Natural killer cell treated with Interleukin-12 subunit alpha and Interleukin-12 subunit beta and Interleukin-15 and Interleukin-18, amount 100 ng/mL, for 72 hours (primary cell): ENCODE measurements at places on chromosomes 5 and 9.

DNA sequence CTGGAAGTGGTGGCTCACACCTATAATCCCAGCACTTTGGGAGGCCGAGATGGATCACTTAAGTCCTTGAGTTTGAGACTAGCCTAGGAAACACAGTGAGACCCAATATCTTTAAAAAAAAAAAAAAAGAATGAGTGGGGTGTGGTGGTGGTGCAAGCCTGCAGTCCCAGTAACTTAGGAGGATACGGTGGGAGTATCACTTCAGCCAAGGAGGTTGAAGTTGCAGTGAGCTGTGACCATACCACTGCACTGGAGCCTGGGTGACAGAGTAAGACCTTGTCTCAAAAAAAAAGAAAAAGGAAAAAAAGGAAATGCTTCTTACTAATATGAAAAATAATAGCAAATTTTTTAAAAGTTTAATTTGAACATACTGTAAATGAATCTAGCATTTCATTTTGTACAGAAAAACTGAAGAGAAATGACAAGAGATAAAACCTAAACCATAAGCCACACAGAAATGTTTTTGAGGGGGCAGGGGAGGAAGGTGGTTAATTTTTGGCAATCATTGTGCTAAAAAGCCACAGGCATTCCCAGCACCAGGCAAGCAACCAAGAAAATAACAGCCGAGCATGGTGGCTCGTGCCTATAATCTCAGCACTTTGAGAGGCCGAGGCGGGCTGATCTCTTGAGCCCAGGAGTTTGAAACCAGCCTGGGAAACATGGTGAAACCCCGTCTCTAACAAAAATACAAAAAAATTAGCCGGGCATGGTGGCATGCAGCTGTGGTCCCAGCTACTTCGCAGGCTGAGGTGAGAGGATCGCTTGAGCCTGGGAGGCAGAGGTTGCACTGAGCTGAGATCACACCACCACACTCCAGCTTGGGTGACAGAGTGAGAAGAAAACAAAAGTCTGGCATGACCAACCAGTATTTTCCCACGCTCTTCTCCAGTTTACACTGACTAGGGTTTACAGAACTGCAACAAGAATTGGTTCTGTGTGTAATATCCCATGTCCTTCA is 114.5 kb upstream of the NR5A1 start:
- DNase-seq: peak; percentile 68

GRCh38 chr5:90056911-90057705 is 352.4 kb downstream of the CETN3 start:
- DNase-seq: no peak

GRCh38 chr5:175253597-175253996 is 190.4 kb downstream of the DRD1 start:
- no peak for DNase-seq

- no peak for DNase-seq
These were observed 409.2 kb downstream of the HTR1A start for GRCh38 chr5:63553073-63553472.

DNA sequence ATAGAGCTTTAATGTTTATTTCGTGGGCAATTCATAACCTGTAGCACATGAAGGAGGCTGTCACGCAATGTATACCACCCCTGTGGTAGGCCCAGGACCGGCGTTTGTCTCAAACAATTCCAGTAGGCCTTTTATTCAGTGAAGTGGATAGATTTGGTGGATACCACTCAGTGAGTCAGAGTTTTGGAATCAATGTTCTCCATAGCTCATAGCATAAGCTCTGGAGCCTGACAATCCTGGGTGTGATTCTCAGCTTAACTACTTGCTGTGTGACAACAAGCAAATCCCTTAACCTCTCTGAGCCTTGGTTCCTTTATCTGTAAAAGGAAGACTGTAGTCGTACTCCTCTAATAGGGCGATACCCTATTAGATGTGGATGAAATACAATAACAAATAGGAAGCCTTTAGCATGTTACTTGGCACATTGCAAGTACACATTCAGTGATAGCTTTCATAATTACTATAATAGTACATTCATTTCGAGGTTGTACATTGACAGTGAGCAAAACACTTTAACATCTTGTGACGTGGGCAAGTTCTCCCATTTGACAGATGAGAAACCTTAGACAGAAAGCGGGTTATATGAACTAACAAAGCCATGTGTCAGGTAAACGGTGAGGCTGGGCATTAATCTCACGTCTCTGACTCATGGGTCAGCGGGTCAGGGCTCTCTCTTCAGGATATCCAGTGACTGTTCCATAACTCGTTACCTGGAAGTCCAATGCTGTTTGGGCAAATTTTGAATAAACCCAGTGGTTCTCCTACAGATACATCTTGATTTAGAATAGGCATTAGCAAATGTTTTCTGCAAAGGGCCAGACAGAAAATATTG is 130.8 kb downstream of the C9orf152 start:
- DNase-seq: no peak

GRCh38 chr9:19782005-19782404 is 6.8 kb downstream of the SLC24A2 start:
- DNase-seq: no peak

GRCh38 chr9:86500031-86500430 is 145.8 kb upstream of the TUT7 start:
- DNase-seq: no peak

DNA sequence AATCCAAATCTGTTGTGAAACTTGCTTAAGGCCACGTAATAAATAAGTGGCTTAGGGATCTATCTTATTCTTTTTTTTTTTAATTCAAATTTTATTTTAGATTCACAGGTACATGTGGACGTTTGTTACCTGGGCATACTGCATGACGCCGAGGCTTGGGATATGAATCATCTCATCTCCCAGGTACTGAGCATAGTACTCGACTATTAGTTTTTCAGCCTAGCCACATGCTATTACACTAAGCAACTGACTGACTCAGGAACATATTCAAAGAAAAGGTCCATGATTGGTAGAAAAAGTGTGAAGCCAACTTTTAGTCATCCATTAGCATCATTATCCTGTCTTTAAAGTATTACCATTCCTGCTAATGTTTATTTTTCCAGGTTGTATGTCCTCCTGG is 1103.5 kb upstream of the DMAC1 start:
- no peak for DNase-seq

DNA sequence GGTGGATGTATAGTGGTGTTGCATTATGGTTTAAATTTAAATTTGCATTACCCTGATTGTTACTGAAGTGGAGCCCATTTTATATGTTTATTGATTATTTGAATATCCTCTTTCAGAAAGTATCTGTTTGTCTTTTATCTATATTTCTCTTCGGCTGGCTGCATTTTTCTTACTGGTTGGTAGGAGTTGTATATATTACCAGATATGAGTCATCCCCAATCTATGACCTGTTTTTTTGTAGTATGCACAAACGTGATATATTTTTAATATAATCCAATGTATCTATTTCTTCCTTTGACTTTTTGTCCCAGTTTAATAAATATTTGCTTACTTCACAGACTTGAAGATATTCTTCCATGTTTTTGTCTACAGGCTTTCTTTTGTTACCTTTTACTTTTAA is 29.3 kb upstream of the CAMK4 start:
- no peak for DNase-seq

DNA sequence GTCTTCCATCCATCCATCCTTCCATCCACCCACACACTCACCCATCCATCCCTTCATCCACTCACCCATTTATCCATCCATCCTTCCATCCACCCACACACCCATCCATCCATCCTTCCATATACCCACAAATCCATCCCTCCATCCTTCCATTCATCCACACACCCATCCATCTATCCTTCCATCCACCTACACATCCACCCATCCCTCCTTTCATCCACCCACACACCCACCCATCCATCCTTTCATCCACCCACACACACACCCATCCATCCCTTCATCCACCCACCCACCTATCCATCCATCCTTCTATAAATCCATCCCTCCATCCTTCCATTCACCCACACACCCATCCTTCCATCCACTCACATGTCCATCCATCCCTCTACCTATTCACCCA is 23.6 kb downstream of the DRD1 start:
- no peak for DNase-seq

DNA sequence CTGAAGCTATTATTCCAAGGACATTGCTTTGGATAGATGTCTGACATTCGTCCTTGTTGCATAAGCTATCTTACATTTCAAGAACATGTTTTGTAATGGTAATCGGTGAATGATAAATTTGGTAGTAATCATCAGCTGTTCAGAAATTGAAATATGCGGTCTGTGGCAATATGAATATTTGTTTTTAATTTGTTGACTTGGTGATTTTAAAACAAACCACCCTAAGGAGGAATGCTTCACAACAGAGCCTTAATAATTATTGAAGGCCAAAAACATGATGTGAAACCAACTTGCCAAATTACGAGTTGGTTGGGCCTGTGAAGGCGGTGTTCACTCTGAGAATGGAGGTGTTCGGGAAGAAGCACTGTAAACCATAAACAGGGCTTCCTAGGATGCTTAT is 149.7 kb upstream of the TUT7 start:
- DNase-seq: no peak

- DNase-seq: no peak
These were observed 2.8 kb upstream of the ENTREP1 start for GRCh38 chr9:69322256-69322655.

- DNase-seq: no peak
These were observed 75.4 kb upstream of the ANKH start for GRCh38 chr5:14946815-14947620.

GRCh38 chr5:143231416-143231815 is 172.1 kb downstream of the NR3C1 start:
- no peak for DNase-seq
